ENCODE measurements at places on chromosomes 3 and 15.
A peak's percentile ranks its signal among the peaks of the same experiment; 100 is the strongest.

- no peak for DNase-seq
Observed at GRCh38 chr3:197426121-197426566, 127.7 kb upstream of the DLG1 start.

- no peak for DNase-seq
Observed at GRCh38 chr3:62659660-62660059, 215.6 kb downstream of the CADPS start.

- no peak for DNase-seq
Observed at GRCh38 chr3:5806192-5806591, 618.7 kb downstream of the EDEM1 start.

- DNase-seq = no peak
Observed at GRCh38 chr15:47824147-47824546, 106.8 kb downstream of the SEMA6D start.

DNA sequence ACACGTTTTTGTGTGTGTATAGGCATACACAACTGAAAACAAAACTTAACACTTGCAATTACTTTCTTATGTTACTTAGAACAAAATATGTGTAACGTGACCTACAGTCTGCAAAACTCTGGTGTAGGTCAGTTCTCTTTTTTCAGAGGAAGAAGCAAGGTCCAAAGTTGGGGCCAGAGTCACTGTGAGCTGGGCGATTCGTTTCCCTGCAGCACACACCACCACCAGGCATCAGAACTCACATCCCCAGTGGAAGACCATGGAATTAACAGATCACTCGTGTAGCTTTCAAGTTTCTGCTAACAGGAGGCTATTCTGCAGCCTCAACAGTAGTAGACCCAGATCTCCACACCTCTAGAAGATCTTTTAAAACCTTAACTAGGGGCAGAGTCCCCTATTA lies 25.8 kb downstream of the ANP32A start:
- DNase-seq = no peak

DNA sequence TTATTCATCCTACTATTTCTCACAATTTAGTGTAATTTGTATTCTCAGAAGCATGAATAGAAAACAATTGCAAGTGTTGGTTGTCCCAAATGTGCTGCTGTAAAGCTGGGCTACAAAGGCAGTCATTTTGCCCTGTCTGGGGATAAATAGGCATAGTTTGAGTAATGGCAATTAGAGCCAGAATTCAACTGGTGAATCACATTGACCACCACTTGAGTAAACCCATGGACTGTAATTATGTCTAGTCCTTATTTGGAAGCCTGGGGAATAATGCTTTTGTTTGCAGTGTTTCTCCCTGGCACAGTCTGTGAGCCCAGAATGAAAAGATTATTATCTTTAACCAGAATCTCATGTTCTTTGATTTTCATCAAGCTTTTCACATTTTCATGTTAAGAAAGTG lies 30.5 kb upstream of the CHL1 start:
- DNase-seq = no peak

DNA sequence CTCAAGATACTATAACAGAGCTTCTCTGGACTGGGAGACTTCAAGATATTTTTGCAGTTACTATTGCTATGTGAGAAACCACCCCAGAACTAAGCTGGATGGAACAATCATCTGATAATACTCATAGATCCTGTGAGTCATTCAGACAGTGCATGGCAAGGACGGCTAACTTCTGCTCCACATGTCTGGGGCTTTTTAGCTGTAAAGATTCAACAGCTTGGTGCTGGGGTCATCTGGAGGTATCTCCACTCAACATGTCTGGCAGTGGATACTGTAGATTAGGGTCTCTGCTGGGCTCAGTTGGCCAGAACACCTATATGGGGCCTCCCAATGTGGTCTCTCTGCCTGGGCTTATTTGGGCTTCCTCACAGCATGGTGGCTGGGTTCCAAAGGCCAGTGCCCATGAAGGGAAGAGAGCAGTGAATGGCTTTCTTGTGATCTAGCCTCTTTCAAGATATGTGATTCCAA lies 117.3 kb upstream of the SLC7A14 start:
- DNase-seq = no peak

- DNase-seq = no peak
Observed at GRCh38 chr15:95872366-95872771, 458.1 kb upstream of the NR2F2 start.

DNA sequence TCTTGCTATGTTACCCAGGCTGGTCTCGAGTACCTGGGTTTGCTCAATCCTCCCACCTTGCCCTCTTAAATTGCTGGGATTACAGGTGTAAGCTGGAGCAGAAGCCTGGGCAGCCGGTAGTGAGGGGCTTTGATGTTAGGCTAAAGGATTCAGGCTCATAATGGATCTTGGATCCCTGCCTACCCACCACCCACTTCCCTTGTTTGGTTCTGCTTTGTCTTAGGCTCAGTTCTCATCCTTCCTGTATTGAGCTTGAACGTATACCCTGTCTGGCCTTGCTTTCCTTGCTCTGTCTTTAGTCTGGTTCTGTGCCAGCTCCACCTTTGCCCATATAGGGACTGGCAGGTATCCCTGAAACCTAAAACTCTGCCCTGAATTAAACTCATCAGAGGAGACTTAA lies 1.7 kb downstream of the PPCDC start:
- DNase-seq = no peak

DNA sequence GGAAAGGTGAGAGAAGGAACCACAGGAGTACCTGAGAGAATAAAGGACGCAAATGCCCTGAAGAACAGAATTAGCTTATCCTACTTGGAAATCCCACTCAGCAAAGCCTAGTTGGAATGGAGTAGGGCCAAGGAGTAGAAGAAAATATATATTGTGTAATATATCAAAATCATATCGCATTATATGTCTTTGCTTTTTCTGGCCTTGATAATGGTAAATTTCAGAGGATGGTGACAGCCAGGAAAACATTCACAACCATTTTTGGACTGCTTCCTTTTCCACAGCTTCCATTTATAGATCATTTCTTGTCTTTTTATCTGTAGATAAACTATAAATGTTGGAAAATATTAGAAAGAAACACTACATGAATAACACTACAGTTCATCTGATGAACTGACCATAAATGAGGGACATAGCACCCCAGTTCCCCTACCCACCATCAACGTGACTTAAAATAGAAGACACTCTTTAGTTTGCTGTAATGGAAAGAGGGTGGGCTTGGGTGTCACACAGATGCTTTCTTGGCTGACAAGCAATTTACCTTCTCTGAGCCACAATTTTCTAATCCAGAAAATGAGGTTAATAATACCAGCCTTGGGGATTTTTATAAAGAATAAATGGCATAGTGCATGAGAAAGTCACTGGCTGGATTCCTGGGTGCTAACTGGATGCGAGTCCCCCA lies 569.6 kb downstream of the NTRK3 start:
- no peak for DNase-seq

DNA sequence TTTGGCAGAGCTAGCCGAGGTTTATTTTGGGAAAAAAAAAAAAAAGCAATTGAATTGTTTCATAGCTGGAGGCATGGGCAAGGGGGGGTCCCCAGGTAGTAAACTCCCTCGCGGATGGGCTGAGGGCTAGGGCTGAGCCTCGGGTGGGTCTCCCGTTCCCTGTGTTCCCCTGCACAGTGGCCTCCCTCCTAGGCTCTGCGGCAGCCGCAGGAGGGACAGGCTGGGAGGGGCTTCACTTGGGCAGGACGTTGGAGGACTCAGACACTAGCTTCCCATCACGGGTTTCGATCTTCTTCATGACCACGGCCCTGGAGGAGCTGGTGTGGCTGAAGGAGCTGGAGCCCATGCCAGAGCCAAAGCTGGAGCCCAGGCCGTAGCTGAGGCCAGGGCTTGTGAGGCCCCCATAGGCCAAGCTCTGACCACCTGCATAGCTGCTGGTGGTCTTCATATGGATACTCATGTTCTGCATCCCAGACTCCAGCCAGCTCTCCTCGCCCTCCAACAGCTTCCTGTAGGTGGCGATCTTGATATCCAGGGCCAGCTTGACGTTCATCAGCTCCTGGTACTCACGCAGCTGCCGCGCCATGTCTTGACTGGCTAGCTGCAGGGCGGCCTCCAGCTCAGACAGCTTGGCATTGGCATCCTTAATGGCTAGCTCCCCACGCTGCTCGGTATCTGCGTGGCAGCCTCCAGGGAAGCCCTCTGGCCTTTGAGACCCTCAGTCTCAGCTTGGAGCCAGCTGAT lies 64.0 kb upstream of the CDAN1 start:
- no peak for DNase-seq

- no peak for DNase-seq
Observed at GRCh38 chr3:177692304-177692975, 495.2 kb upstream of the TBL1XR1 start.

GRCh38 chr15:85318048-85318731 lies 62.2 kb upstream of the AKAP13 start:
- no peak for DNase-seq

GRCh38 chr15:91049378-91050127 lies 27.2 kb upstream of the VPS33B start:
- peak; percentile 48 for DNase-seq

Measured in C1 segment of cervical spinal cord (tissue), 14 donors.